Adrenal gland (tissue), 19 donors: ENCODE measurements at places on chromosomes 16 and 17. TPM values are rescaled to one million over a fixed set of nuclear protein-coding genes. Genes with fewer than 3 reads are reported as not detected.
A peak's percentile ranks its signal among the peaks of the same experiment; 100 is the strongest.

The KRTAP9-6 gene
- polyA plus RNA-seq: not detected

DNA sequence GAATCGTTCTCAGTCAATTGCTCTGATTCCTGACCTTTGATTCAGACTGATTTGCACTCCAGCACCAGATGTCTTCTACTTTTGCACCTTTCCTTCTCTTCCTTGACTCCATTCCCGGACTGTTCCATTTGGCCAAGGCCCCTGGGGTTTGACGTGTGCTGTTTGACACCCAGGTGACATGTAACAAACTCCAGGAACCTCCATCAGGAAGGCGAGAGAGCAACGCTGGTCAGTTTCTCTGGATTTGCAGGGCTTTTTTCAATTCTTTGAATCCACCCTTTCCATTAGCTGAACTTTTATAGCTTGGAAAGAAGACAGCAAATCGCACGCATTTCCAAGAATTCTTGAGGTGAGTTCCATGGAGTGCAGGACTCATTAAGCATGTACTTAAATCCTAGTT lies 98.4 kb upstream of the FOXF1 start:
- DNase-seq: no peak

DNA sequence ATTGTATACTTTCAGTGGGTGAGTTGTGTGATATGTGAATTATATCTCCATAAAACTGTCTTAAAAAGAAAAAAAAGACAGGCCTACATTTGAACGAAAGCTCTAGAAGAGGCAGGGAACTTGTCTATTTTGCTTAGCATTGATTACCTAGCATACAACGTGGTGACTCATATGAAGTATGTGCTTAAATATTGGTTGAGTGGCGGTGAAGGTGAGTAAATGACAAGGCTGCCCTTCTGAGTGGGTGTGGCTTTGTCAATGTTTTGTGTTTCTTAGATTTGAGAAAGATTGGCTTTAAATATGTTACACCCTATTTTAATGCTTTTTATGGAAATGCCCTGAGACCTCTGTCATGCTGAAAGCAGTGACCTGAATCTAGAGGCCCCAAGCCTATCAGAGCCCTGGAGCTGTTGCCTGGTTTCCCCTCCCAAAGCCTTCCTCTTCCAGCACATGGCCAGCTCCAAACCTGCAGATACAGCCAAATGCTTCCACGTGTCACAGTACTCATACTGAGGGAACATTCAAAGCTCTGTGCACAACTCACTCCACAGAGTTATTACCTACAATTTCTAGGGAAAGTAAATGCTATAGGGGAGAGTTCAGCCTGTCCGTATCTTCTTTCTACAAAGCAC lies 260.0 kb downstream of the PHKB start:
- DNase-seq: no peak

DNA sequence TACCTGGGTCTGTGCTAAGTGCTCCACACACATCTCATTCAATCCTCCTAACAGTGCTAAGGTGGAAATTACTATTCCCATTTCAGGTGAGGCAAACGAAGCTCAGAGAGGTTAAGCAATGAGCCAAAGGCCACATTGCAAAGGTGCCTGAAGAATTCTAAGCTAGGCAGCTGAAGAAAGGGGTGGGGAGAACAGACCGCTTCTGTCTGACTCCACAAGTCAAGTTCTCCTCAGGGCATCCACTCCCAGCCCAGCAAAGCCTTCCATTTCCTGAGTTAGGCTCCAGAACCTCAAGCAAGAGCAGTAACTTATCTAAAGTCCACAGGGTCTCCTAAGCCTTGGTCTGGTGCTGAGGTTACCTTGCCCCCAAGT lies 27.0 kb upstream of the MRPS23 start:
- no peak for DNase-seq

- no peak for DNase-seq
Measured at GRCh38 chr17:74848656-74849399, 10.9 kb downstream of the GRIN2C start.

DNA sequence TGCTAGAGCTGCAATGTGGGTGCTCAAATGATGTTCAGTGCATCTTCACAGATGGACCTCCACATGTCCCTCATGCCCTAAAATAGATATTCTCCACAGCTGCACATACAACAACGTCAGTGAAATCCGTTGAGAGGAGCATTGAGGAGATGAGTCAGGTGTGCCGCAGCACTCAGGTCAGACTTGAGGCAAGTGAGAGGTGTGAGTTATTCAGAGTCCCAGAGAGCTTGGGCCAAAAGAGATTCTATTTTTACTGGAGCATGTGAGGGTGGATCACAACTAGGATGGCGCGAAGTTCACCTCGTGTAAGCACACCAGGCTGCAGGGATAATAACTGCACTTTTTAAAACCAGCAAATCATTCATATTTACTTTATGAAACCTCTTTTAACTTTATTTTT lies 645.3 kb downstream of the MAF start:
- no peak for DNase-seq

- no peak for DNase-seq
Measured at GRCh38 chr16:69463876-69464275, 39.5 kb downstream of the CYB5B start.

DNA sequence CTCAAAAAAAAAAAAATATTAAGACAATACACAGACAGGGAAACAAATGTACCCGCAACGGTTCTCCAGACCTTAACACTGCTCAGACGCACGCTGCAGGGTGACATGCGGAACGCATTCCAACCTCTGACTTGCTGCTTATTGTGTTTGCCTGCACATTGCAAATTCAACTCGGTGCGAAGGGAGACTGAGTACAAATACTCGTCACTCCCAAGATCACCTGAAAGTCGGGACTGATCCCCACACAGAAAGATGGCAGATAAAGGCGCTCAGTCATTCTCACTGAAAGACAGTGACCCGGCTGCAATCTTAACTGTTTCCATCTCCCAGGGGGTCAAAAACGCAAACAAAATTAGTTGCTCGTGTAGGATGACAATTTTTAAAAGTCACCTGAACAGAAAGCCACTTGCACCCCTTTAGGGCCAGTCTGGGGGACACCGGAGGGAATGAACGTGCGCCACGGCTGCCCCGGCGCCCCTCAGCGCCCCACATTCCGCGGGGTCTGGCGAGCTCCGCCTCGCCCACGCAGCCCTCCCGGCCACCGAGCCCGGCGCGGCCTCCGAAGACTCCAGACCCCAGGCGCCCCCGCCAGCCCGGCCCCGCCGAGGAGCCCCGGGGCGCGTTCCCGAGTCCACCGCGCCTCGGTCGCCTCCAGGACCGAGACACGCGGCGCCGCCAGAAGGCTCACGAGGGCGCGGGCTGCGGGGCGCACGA lies 589 bp downstream of the CLCN7 start:
- DNase-seq: no peak

DNA sequence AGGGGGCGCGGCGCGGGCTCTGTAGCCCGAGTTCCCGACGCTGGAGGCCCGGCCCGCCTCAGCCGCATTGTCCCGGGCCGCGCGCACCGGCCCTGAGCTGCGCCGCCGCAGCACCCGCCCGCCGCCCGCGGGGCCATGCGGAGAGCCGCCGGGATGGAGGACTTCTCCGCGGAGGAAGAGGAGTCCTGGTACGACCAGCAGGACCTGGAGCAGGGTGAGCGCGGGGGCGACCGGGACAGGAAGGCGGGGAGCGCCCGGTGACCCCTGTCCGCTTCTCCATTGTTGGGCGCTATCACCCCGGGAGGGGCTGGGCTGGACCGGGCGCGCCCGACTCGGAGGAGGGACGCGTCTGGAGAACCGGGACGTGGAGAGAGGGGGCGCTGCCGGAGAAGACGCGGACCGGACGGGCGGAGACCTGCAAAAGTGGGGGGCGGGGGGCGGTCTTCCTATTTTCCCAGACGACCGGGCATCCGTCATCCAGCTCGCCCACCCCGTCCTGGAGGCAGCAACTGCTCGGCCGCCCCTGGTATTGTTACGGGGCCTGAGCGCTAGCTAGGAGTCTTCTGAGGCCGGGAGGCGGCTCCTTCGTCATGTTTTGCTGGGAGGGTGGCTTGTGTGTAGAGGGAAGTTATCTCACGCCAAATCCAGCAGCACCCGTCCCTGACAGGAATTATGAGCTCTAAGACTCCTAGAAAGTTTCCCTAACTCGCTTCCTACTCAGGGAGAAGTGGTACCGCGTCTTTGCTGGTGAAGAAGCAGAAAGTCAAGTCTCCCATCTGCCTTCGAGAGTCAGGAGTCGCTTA lies 678 bp downstream of the CDR2L start:
- DNase-seq: peak; percentile 74

- DNase-seq: no peak
Measured at GRCh38 chr16:47052666-47053640, 79.5 kb upstream of the DNAJA2 start.

The RAD51C gene
- 60.2 TPM for polyA plus RNA-seq

- DNase-seq: no peak
Measured at GRCh38 chr17:75889454-75889853, 7.3 kb downstream of the TRIM65 start.

GRCh38 chr17:58995247-58995940 lies 111.3 kb downstream of the TRIM37 start:
- no peak for DNase-seq

The PMFBP1 gene
- polyA plus RNA-seq: 1.3 TPM

DNA sequence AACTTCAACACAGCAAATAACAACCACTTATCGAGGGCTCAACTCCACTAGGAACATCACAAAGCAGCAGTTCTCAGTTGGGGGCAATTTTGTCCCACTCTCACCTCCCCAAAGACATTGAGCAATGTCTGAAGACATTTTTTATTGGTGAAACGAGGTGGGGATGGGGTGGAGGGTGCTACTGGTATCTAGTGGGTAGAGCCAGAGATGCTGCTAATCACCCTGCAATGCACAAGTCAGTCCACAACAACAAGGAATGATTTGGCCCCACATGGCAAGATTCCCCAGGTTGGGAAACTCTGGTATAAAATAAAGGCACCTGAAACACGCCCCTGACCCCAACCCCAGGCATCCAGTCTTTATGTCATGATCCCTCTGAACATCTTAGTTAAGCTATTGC lies 33.3 kb downstream of the TLE7 start:
- no peak for DNase-seq

The ARL2BP gene
- 35.2 TPM for polyA plus RNA-seq

DNA sequence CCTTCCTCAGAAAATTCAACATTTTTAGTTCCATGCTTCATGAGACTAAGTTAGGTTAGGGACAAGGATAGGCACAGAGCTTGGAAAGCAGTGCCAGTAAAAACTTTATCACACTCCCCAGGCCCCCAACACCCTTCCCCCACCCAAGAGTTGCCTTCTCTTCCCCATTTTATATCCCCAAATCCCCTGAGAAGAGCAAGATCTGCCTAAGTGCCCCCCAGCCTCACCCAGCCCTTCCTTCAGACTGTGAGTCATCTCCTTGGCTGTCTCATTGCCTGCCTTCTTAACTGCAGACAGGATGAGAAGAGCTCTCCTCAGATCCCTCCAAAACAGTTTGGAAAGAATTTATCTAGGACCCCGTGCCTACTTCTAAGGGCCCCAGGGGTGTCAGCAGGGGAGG lies 55.8 kb downstream of the NEUROD2 start:
- no peak for DNase-seq

GRCh38 chr17:33494151-33494550 lies 201.1 kb upstream of the ASIC2 start:
- DNase-seq: peak; percentile 30

- no peak for DNase-seq
Measured at GRCh38 chr16:86975445-86975844, 341.7 kb downstream of the C16orf95 start.

The PPM1E gene
- polyA plus RNA-seq: 1.8 TPM

- DNase-seq: no peak
Measured at GRCh38 chr17:81336296-81336929, 41.3 kb upstream of the SLC38A10 start.

GRCh38 chr17:82059272-82060000 lies 6.2 kb downstream of the DUS1L start:
- DNase-seq: no peak
